ENCODE measurements at places on chromosomes 5 and 9. TPM values are rescaled to one million over a fixed set of nuclear protein-coding genes. Genes with fewer than 3 reads are reported as not detected.

DNA sequence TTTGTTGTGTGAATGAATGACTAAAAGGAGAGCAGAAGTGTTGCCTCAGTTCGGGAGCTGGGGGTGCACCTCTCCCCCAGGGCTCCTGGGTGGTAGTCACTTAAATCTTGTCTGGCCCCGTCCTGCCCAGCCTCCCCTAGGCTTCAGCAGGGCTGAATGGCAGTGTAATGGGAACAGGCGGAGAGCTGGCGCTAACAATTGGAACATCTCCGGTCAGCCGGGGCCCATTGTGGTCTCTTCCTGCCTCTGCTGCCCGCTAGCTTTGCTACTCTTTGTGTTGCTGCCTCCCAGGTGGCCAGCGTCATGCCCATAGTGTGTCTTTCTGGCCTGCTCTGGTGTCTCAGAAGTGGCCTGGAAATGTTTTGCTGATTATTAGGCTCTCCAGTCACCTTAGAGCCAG, 62.3 kb downstream of the RGS3 start:
- no peak for DNase-seq
- no peaks in the 10 kb centered on the region for H3K27me3 ChIP-seq
- H3K4me1 ChIP-seq = peaks cover 9% of the 10 kb centered on the region
- H3K27ac ChIP-seq = peak overlapping the region; percentile 14
- no peak overlapping the region for H3K4me3 ChIP-seq

GRCh38 chr9:20990867-20991266, 40.6 kb downstream of the HACD4 start:
- H3K36me3 ChIP-seq = peaks cover 64% of the 10 kb centered on the region
- no peak for DNase-seq
- H3K27me3 ChIP-seq = no peaks in the 10 kb centered on the region
- H3K4me1 ChIP-seq = no peaks in the 10 kb centered on the region

DNA sequence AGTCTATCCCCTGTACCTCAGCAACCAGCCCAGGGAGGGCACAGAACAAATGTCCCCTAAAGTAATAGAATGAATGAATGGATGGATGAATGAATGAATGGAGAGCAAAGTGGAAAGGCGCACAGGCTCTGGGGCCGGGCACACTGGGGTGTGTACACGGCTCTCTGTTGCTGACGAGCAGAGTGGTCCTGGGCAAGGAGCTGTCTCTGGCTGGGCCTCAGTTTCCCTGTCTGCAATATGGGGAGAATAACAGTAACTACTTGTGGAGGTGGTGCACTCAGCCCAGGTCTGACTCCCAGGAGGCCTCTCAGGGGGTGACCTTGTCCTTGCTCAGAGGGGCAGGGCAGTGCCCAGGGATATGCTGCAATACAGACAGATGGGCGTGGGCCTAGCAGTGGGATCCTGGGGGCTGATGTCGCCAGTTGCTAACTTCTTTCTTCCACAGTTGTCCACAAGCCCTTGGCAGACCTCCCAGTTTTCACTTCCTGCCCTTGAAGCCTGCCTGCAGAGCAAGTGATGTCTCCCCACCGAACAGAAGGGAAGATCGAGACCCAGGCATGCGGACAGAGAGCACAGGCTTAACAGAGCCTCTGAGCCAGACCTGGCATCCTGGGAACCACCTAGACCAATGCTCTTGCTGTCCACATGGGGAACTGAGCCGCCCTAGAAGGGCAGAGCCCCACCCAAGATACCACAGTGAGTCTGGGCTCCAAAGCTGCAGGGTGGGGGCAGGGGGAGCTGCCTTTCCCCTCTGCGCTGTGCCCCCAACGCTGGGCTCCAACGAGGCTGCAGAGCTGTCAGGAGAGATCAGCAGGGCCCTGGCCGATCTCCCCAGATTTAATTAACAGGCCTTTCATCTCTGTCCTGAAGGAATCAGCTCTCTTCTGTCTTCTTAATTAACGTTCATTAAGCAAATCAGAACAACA, 13.6 kb upstream of the LAMC3 start:
- peaks cover 4% of the 10 kb centered on the region for H3K4me1 ChIP-seq
- no peaks in the 10 kb centered on the region for H3K36me3 ChIP-seq
- peaks cover 13% of the 10 kb centered on the region for H3K27me3 ChIP-seq

GRCh38 chr5:15823398-15823797, 323.4 kb downstream of the FBXL7 start:
- H3K4me1 ChIP-seq = no peaks in the 10 kb centered on the region
- H3K27ac ChIP-seq = no peak overlapping the region
- H3K36me3 ChIP-seq = no peaks in the 10 kb centered on the region
- no peaks in the 10 kb centered on the region for H3K27me3 ChIP-seq
- H3K4me3 ChIP-seq = no peak overlapping the region

- H3K27ac ChIP-seq = no peak overlapping the region
- DNase-seq = no peak
- peaks cover 19% of the 10 kb centered on the region for H3K4me1 ChIP-seq
- no peaks in the 10 kb centered on the region for H3K27me3 ChIP-seq
- H3K36me3 ChIP-seq = peaks cover 60% of the 10 kb centered on the region
Observed at GRCh38 chr5:147408980-147409379, 100.9 kb downstream of the DPYSL3 start.

Gene MARVELD2
- total RNA-seq = 31.8 TPM

Gene LAMC3
- total RNA-seq = 16.7 TPM

- DNase-seq = no peak
- no peaks in the 10 kb centered on the region for H3K4me1 ChIP-seq
- H3K27ac ChIP-seq = no peak overlapping the region
- H3K4me3 ChIP-seq = no peak overlapping the region
Observed at GRCh38 chr5:10827571-10827970, 66.5 kb upstream of the DAP start.

- no peak for DNase-seq
- no peak overlapping the region for H3K27ac ChIP-seq
- no peaks in the 10 kb centered on the region for H3K36me3 ChIP-seq
- peaks cover 3% of the 10 kb centered on the region for H3K27me3 ChIP-seq
Observed at GRCh38 chr9:32881948-32882347, 98.6 kb downstream of the TMEM215 start.

Gene GPR151
- 13.5 TPM for total RNA-seq

- no peaks in the 10 kb centered on the region for H3K36me3 ChIP-seq
- H3K27me3 ChIP-seq = no peaks in the 10 kb centered on the region
- no peak for DNase-seq
Observed at GRCh38 chr5:130706696-130707095, 458.4 kb downstream of the HINT1 start.

Gene UBE2R2
- 77.8 TPM for total RNA-seq

Gene TJP2
- total RNA-seq = 45.1 TPM

DNA sequence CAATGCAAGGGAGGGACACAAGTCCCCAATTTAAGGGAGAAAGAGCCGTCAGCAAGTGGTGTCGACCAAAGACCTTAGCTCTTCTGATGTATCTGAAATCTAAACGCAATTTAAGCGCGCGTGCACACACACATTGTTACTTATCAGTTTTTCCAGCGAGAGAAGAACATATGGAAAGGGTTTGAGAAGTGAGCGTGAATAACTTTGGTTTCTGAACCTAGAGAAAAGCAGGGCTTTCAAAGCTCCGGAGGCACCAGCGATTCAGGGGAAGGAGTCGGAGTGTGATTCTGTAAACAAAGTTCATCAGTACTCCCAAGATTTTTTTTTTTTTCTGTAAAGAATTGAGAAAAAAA, 191.8 kb downstream of the MEF2C start:
- H3K36me3 ChIP-seq = no peaks in the 10 kb centered on the region
- DNase-seq = no peak
- peaks cover 2% of the 10 kb centered on the region for H3K4me1 ChIP-seq

- no peak overlapping the region for H3K4me3 ChIP-seq
- no peaks in the 10 kb centered on the region for H3K4me1 ChIP-seq
- H3K27me3 ChIP-seq = no peaks in the 10 kb centered on the region
- H3K27ac ChIP-seq = no peak overlapping the region
- no peak for DNase-seq
Observed at GRCh38 chr5:30392897-30393296, 800.6 kb upstream of the CDH6 start.

DNA sequence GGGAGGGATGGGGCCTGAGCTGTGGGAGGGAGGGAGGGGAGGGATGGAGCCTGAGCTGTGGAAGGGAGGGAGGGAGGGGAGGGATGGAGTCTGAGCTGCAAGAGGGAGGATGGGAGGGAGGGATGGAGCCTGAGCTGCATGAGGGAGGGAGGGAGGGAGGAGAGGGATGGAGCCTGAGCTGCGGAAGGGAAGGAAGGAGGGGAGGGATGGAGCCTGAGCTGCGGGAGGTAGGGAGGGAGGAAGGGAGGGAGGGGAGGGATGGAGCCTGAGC, 124.0 kb upstream of the ERCC6L2 start:
- DNase-seq = no peak
- H3K27ac ChIP-seq = no peak overlapping the region
- H3K4me3 ChIP-seq = no peak overlapping the region
- H3K27me3 ChIP-seq = peaks cover 35% of the 10 kb centered on the region

DNA sequence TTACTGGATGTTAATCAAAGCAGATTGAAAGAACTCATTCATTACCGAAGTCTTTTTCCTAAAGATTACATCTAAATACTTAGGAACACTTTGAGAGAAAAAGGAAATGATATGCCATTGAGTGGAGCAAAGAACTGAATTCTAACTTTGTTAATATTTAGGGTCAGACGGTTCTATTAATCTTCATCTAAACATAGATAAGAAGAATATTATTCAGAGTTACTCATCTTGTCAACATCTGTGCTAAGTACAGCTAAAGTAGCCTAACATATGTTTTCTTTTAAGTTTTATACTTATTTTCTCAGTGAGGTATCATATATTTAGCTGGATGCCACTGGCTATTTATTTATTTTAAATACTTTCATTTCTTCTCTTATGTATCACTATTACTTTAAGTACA, 1763.7 kb downstream of the EFNA5 start:
- no peaks in the 10 kb centered on the region for H3K36me3 ChIP-seq
- no peak overlapping the region for H3K4me3 ChIP-seq
- H3K27me3 ChIP-seq = no peaks in the 10 kb centered on the region
- no peak overlapping the region for H3K27ac ChIP-seq

DNA sequence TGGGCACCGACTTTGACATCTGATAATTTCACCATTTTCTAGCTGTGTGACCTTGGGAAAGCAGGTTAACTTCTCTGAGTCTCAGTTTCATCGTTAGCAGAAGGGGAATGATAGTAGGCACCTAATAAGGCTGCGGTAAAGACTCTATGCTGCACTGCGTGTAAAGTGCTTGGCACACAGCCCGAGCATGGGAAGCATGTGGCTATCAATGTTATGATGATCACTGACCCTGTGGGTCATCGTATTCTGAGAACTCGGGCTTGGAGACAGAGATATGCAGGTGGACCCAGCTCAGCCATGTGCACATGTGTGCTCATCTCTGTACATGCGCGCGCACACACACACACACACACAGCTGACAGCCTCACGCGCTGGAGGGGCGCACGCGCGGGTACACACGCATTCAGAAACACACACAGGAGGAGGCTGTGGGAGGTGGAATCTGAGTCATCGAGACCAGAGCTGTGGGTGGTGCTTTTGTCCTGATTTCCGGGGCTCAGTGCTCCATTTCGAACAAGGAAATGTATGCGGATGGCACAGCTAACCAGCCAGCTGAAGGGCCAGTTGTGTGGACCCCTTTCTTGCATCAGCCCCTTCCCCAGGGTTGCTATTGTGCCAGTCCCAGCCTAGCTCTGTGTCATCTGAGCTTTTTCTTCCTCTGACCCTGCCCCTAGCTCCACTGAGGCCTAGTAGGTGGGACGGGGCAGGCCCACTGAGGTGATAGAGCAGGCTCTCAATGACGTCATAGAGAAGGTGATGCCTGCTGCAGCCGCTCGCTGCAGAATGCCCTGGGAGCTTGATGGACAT, 11.1 kb upstream of the ARAP3 start:
- peaks cover 56% of the 10 kb centered on the region for H3K27me3 ChIP-seq
- no peaks in the 10 kb centered on the region for H3K4me1 ChIP-seq
- H3K27ac ChIP-seq = no peak overlapping the region
- no peak for DNase-seq

- H3K27me3 ChIP-seq = no peaks in the 10 kb centered on the region
- no peak for DNase-seq
- H3K36me3 ChIP-seq = peaks cover 57% of the 10 kb centered on the region
- H3K4me1 ChIP-seq = peaks cover 9% of the 10 kb centered on the region
- no peak overlapping the region for H3K4me3 ChIP-seq
Observed at GRCh38 chr5:151819830-151820229, 48.1 kb downstream of the G3BP1 start.

GRCh38 chr5:35248843-35249780, 18.8 kb upstream of the PRLR start:
- peak overlapping the region; percentile 59 for H3K27ac ChIP-seq
- no peaks in the 10 kb centered on the region for H3K27me3 ChIP-seq
- peaks cover 3% of the 10 kb centered on the region for H3K4me1 ChIP-seq

DNA sequence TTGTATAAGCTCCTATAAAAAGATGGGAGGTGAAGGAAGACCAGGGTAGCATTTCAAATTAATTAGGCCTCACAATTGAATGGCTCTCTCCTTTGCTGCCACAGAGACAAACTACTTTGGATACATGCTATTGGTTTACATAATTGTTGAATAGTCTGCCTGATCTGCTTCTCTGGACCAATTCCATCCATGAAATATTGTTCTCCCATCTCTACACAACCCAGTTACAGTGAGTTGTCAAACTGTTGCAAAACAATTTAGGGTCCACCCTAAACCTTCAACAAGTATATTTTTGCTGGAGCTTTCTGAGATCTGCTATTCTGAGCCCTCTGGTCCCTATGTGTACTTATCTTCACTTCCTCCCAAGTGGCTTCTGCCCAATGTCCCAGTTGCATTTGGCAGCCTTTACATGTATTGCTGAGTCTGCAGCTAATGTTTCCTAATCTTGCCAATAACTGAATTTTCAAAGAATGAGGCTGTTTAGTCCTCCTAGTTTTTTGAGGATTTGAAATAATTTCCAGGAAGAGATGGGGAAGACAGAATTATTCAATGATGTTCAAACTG, 38.9 kb downstream of the AGTPBP1 start:
- no peak overlapping the region for H3K4me3 ChIP-seq
- no peak for DNase-seq
- no peaks in the 10 kb centered on the region for H3K27me3 ChIP-seq

Gene OR1Q1
- not detected for total RNA-seq

Gene TRIP13
- total RNA-seq = 32.4 TPM

- no peak overlapping the region for H3K4me3 ChIP-seq
- DNase-seq = peak; percentile 46
- peaks cover 33% of the 10 kb centered on the region for H3K4me1 ChIP-seq
- no peak overlapping the region for H3K27ac ChIP-seq
- peaks cover 8% of the 10 kb centered on the region for H3K36me3 ChIP-seq
Observed at GRCh38 chr9:94950579-94951323, 224.3 kb downstream of the AOPEP start.

DNA sequence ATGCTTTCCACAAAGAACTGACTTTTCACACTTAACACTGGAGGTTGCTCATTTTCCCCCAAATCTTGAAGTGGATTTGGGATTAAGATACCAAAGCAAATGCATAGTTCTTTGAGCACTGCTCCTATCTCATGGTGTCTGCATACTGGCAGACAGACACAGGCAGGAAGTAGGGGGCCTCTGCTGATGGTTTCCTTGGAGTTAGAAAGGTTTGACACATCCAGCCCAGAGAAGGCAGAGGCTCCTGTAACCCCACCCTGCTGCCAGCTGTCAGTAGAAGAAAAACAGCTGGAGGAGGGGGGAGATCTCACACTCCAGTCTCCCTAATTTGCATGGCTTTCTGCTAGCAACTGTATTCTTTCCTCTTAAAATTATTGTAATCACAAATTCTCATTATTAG, 44.1 kb downstream of the APTX start:
- peaks cover 5% of the 10 kb centered on the region for H3K36me3 ChIP-seq
- no peak for DNase-seq
- H3K4me3 ChIP-seq = no peak overlapping the region

- H3K27me3 ChIP-seq = no peaks in the 10 kb centered on the region
- H3K36me3 ChIP-seq = no peaks in the 10 kb centered on the region
- peaks cover 4% of the 10 kb centered on the region for H3K4me1 ChIP-seq
- no peak for DNase-seq
Observed at GRCh38 chr5:153860195-153860886, 178.4 kb downstream of the FAM114A2 start.

- H3K36me3 ChIP-seq = no peaks in the 10 kb centered on the region
- H3K4me1 ChIP-seq = no peaks in the 10 kb centered on the region
- no peak for DNase-seq
- no peak overlapping the region for H3K27ac ChIP-seq
- H3K4me3 ChIP-seq = no peak overlapping the region
Observed at GRCh38 chr9:95864852-95865580, 10.5 kb upstream of the ERCC6L2 start.

All from endodermal cell (in vitro differentiated cells).